ENCODE measurements at places on chromosomes 5 and 9.

GRCh38 chr9:114894609-114895433, 35.6 kb downstream of the TNFSF8 start:
- DNase-seq, result no peak

- peak; percentile 70 for DNase-seq
Measured at GRCh38 chr5:32217886-32218396, 43.8 kb upstream of the GOLPH3 start.

DNA sequence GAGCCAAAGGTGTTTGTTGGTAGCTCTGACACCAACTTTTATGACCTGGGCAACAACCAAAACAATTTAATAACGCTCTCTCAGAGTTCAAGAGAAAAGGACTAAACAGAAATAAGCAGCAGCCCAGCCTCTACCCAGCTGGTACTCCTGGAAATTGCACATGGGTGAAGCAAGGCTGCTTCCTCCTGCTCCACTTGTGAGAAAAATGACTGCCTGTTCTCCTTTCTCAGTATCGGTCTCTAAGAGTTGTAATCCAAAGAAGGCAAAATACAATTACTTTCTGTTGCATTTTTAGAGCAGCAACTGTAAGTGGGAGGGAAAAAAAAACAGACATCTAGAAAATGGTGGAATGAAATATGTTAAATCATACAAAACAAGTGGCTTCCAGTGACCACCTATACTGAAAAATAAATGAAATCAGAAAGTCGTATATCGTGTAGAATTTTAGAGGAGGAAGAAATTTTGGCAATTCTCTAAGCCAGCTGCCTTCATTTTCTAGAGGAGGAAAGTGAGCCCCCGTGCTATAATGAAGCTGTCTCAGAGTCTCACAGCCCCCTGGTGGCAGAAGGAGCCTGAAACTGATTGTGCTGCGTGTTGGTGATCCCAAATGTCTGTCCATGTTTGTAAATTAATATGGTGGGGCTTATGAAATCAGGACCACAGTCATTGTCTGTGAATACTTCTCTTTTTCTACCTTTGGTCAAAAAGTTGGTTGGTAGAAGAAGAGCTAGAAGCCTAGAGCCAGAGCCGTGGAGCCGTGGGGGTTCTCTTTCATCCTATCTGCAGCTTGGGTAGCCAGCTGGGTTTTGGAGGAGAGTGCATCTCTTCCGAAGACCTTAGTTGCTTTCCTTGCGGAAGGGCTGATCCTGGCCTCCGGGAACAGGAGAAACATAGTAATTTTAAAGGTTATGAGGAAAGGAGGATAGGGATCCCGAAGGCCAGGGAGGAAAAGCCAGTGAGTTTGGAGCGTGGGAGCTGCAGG, 139.9 kb downstream of the PIP5K1B start:
- peak; percentile 75 for DNase-seq

DNA sequence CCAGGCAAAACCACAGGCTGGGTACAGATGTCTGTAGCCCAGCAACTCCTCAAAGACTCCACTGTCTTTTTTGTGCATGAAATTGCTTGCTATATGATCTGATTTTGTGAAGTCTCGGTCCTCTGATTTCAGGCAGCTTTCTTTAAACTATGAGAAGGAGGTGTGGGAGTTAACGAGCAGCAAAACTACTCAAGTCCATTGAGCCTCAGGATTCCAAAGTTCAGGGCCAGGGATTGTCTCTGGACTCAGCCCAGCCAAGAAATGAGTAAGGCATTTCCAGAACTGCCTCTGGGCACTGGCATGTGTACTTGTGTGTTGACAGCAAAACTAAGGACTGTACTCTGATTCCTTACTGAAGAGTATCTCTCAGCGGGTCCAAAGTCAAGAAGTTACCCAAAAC, 53.4 kb upstream of the GLIS3 start:
- DNase-seq, result no peak

DNA sequence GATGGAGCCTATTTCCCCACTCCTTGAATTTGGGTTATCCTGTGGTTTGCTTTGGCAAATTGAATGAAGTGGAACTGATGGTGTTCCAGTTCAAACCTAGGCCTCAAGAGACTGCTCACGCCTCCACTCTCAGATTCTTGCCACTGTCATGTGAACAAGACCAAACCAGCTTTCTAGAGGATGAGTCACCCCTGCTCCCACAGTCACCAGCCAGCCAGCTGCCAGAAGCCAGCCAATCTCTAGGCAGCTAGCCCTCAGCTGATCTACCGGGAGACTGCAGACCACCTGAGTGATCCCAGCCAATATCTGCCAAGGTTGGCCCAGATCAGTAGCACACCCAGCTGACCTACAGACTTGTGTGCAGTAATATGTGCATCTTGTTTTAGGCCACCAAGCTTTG, 300.6 kb downstream of the TMEM38B start:
- no peak for DNase-seq

GRCh38 chr5:66661149-66661548, 65.0 kb downstream of the MAST4 start:
- DNase-seq, result no peak

GRCh38 chr5:164941132-164941531, 1435.7 kb downstream of the MAT2B start:
- DNase-seq, result no peak

- DNase-seq, result peak; percentile 78
Measured at GRCh38 chr5:141637123-141637766, 448 bp downstream of the RELL2 start.
